ENCODE measurements at places on chromosomes 6 and 20.

GRCh38 chr6:159609652-159610178 is 83.3 kb downstream of the SOD2 start:
- DNase-seq = no peak

DNA sequence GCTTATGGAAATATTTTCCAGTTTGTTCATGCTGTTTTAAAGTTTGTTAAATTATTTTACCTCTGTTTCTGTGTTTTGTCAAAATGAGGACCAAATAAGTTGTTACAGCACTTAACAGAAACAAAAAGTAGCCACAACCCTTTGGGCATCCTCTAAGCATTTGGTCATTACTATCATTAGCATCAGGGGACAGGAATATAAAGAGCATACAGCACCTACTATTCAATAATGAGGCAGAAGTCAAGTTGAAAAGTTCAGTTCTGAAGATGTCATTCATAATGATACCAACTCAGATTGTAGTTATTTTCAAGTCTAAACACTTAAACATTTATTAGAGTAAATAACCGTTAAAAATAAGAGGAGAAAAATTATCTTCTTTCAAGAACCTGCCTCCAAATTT is 862.3 kb upstream of the FLRT3 start:
- no peak for DNase-seq

GRCh38 chr20:4866429-4866828 is 134.9 kb downstream of the SLC23A2 start:
- no peak for DNase-seq

DNA sequence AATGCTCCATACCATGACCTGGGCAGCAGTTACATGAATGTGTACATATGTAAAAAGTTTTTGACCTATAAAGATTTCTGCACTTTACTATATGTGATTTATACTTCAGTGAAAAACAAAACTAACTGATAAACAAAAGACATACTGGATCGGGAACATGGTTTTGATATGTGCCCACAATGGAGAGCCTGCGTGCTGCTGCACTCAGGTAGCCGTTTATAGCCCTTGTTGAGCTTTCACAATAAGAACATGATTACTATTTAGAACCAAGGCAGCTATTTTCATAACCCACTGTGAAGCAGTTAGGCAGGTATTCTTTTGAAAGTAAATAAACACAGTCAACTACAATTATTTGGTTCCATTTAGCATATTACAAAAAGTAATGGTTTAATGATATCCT is 195.9 kb upstream of the RAB32 start:
- DNase-seq = no peak

- no peak for DNase-seq
These were observed 242.6 kb upstream of the CDYL start for GRCh38 chr6:4533576-4533975.

DNA sequence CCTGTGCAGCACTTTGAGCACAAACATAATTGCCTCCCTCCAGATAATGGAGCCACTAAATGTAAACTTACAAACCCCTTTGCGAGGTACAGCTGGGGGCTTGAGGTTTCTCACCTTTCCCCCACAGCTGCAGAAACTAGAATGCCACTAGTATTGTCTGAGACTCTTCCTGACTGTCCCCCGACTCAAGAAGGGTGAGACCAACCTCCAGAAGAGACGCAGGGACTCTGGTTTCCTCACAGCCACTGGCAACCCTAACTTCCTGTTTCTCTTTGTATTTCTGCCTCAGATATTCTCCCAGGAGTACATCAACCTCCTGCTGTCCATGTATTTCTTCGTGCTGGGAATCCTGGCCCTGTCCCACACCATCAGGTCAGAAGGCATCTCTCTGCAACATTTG is 23.6 kb downstream of the HM13 start:
- peak; percentile 67 for DNase-seq

DNA sequence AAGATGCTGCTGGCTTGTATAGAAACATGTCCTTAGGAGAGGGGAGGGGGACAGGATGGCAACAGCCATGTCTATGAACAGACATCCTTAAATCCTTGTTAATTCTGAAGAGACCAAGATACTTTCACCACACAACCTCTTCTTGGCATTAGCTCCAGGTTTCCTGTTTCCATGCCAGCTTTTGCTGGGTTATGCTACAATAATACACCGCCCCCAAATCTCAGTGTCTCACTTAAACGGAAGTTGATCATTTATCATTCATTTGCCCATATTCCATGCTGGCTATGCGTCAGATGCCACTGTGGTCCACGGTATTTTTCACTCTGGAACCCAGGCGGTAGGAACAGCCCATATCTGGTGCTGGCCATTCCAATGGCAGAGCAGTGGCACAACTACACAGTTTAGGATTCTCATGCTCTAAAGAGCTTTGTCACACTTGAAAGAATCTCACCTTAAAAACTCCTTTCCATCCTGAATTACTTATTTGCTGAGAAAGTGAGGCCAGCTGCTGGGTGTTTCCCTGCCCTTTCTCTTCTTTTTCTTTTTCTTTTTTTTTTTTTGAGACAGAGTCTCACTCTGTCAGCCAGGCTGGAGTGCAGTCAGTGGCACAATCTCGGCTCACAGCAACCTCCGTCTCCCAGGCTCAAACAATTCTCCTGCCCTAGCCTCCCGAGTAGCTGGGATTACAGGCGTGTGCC is 3.7 kb upstream of the RNASET2 start:
- DNase-seq = no peak

- DNase-seq = no peak
These were observed 283.5 kb downstream of the KHDC1L start for GRCh38 chr6:72941751-72942150.

DNA sequence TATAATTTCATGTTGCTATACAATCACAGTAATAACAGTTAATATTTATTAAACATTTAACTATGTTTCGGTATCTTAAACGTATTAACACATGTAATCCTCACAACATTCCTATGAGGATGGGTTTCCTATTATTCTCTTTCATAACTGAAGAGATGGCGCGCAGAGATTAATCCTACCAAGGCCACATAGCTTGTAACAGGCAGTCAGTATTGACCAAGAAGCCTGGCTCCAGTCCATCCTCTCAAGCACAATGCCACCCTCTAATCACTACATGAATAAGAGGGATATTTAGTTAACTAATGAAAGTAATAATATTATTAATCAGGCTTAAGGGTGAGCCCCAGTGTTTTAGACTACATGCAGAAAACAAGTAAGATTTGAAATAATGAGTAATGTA is 149.7 kb upstream of the SIM1 start:
- no peak for DNase-seq

- no peak for DNase-seq
These were observed 106.6 kb upstream of the NRSN1 start for GRCh38 chr6:24019393-24019792.

DNA sequence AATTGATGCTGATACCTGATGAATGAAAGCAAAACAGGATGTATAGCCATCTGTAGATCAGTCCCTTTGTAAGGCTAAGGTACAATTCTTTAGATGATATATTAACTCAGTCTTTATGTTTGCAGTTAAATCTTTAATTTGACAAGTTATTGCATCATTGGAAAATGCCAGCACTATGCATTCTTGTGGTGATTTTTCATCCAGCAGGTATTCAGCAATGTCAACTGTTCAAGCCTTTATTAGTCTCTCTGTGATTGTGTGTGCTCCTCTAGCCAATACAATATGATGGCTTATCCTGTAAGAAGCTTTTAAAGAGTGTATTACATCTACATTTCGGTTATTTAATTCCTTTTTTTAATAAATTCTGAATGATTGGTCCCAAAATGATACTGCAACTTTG is 34.3 kb downstream of the HLA-DMB start:
- DNase-seq = no peak

DNA sequence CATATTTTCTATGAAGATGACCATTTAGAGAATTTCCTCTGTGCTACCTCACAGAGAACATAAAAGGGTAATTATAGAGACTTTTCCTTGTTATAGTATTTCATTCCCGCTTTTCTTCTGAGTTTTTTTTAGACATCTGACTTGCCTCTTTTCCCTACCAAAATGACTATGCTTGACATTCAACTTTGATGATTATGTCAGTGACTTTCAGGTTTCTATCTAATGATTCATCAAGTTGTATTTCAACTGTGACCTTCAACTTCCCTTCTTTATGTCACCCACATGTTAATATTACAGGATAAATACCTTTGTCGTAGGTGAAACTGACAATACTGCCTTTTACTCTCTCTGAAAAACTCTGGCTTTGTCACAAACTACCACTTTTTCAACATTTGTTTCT is 95.3 kb downstream of the MLIP start:
- no peak for DNase-seq

GRCh38 chr6:104087765-104088164 is 772.0 kb downstream of the HACE1 start:
- no peak for DNase-seq

DNA sequence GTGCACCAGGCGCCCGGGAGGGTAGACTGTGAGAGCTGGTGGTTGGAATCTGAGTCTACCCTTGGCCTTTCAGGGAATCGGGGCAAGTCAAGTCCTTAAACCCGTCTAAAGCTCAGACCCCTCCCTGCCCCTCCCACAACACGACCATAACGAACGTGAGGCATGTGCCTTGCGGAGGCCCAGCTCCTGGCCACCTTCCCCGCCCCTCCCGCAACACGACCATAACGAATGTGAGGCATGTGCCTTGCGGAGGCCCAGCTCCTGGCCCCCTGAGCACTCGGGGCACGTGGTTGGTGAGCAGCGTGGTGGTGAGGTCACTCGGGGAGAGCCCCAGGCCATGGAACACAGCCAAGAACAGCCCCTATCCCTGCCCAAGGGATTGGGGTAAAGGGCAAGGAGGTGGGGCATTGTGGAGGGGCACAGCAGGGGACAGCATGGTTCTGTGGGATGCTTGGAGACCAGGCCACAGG is 132.2 kb downstream of the TAF4 start:
- DNase-seq = no peak

GRCh38 chr20:20606881-20607280 is 105.6 kb downstream of the RALGAPA2 start:
- no peak for DNase-seq

GRCh38 chr6:126010040-126010439 is 23.7 kb downstream of the TRMT11 start:
- DNase-seq = no peak

DNA sequence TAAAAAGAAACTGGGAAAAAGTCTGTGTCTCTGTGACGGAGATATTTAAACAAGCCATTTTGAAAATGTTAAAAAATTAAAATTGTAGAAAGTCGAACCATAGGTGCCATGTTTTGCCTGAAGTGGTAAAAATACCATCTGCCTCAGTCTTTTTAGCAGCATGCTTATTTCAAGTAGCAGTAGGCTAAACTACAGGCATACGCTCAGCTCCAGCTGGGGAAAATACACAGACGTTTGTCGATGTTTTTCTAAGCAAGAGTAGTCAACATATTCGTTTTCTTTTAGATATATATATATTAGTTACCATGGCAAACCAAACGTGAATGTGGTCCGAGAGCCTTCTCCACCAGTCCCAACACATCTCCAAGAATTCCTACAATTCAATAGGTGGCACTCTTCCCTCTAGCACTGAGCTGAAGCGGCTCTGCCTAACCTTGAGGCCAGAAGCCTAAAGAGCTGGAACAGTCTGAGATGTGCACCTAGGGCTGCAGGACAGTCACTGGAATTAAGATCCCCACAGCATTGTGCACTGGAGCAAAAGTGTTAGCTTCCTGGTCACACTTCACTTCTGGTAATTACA is 70.2 kb upstream of the BEND3 start:
- no peak for DNase-seq

DNA sequence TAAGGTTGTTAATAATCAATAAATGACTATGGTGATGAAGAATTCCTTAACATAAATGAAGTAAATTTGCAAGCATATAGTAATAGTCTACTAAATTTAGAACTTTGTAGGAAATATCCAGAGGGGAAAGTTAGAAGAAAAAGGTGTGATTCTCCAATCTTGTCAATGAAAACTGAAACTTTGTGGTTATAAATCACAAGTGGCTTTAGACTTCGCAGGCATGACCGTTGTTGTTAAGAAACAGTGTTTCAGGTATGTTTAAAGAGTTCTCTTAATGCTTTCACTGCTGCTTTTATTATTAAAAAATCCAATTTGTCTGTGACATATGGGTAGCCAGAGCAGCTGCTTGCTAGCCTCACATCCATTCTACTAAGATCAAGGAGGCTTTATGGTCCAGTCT is 475.6 kb upstream of the ADGRB3 start:
- no peak for DNase-seq

DNA sequence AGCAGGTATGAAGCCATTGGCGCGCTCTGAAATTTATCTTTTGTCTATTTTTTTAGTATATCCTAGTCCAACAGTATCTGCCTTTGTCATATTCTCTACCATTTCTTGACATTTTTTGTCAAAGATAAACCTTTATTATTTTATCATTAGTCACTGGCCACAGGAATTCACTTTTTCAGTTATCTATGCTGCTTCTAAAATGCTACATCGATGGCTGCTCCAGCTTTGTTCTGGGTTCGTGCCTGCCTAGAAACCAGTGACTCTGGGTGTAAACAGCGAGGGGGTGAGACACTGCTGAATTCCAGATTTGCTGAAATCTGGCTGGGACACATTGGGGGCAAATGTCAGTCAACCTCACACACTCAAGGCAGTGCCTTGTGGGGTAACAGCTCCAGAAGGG is 193.4 kb downstream of the CDC5L start:
- DNase-seq = no peak

- no peak for DNase-seq
These were observed 5.6 kb downstream of the TRAM2 start for GRCh38 chr6:52571099-52571755.

DNA sequence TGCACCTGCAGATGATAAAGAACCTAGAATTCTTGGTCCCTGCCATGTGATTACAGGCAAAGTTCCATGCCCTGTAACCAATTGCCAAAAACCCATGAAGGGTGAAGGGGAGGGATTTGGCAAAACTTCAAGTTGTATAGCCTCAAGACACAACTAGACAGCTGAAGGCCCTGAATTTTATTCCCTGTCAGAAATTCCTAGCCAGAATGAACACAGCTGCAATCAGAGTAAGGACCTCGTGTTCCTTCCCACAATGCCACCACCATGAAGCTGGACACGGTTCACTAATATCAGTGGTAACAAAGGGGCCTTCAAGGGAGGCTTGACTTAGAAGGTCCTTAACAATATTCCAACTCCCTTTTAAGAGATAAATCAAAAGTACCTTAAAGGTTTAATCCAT is 22.5 kb upstream of the IRAK1BP1 start:
- DNase-seq = no peak

- DNase-seq = no peak
These were observed 63.0 kb downstream of the GPR6 start for GRCh38 chr6:110041126-110041525.

- no peak for DNase-seq
These were observed 178.2 kb downstream of the ZMYND8 start for GRCh38 chr20:47178277-47178676.

DNA sequence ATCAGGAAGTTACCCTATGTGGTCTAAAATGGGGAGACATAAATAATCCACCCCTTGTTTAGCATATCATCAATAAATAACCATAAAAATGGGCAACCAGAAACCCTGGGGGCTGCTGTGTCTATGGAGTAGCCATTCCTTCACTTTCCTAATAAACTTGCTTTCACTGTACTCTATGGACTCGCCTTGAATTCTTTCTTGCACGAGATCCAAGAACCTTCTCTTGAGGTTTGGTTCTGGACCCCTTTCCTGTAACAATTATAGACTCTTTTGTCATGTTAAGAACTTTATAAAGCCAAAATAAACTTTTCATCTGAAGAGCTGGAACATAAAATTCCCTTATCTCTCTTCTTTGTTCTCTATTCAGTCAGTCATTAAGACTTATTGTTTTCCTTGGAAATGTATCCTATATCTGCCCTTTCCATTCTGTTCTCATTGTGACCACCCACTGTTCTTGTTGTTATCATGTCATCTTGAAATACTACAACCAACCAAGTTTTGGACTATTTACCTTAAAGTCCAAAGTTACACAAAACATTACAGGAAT is 29.3 kb upstream of the ZBTB24 start:
- no peak for DNase-seq

Measured in Jurkat, Clone E6-1 (cell line).